Activated CD4-positive, alpha-beta T cell treated with anti-CD3 and anti-CD28 coated beads for 1 hour (primary cell): ENCODE measurements at places on chromosomes 4 and X.

DNA sequence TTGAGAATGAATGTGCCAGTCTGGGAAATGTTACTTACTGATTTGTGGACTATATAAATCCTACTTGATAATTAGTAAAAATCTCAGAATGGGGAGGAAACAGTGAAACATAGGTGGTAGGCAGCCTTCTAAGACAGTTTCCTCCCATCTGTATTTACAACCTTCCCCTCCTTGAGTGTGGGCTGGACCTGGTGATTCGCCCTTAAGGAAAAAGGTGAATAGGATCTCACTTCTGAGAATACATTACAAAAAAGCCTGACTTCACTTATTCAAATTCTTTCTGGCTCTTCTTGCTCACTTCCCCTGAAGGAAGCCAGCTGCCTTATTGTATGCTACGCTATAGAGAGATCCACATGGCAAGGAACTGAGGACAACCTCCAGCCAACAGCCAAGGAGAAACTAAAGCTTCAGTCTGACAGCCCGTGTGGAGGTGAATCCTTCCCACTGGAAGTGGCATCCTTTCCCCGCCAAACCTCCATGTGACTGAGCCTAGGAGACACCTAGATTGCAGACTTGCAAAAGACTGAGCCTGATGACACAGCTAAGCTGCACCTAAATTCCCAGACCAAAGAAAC is 585.0 kb downstream of the STPG2 start:
- no peak for DNase-seq

DNA sequence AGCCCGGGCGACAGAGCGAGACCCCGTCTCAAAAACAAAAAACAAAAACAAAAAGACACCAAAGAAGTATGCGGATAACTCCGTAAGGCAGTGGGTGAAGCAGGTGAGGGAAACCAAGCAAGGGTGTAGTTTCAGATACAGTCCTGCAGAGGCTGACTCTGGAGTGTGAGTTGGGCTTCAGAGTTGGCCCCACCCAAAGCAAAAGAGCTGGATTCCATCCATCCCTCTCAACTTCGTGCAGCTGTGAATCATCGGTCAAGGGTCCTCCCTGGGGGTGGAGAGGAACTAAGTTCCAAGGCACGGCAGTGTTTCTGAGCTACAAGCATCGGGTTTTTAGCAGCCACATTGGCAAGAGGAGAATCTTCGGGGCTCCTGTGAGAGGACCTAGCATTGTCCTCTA is 43.9 kb upstream of the FAM9A start:
- no peak for DNase-seq

DNA sequence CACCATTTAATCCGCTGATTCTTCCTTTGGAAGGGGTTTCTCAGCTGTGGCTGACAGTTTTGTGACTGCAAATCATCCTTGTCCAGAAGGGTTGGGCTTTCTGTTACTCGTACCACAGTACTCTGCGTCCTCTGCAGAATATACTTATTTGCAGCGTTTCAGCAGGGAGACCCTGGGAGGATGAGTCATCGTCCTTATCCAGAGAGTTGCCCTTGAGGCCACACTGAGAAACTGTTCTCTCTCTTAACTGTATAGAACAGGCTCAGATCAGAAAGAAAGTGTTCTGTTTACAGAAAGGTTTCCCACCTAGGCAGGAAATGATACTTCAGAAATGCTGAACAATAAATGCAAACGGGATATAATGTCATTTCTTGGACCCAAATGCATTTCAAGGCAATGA is 47.8 kb upstream of the DDX53 start:
- DNase-seq: no peak

DNA sequence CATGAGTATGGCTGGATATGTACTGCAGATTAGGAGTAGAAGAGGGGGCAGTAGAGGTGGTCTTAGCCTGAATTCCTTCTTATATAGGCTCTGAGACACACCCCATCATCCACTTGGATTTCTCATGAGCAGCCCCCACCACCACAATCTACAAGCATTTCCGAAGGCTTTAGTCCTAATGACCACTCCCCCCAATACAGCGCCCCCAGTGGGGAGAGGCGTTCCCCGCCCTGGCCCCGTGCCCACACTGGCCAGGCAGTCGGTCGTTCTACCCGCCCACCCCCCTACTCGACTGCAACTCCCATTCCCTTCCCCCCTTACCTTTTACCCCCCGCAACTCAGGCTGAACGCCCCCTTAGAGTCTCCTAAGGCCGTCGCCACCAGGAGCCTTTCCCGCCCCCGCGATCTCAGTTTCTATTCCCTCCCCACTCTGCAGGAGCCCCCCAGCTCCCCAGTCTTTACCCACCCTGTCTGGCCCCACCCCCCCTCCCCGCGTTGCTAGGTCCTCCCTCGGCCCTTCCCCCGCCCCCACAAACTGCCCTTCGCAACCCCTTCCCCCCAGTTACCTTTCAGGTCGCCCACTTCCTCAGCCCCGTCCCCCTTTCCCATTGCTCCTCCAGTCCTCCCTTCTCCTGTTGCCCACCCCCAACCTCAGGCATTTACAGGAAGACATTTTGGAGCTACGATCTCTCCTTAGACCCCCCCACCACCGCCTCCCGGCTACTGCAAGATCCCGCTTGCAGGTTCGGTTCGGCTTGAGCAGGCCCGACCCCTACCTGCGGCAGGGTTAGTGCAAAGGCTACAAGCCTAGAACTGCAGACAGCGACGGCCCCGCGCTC is 468 bp downstream of the ZMYM3 start:
- DNase-seq: no peak

DNA sequence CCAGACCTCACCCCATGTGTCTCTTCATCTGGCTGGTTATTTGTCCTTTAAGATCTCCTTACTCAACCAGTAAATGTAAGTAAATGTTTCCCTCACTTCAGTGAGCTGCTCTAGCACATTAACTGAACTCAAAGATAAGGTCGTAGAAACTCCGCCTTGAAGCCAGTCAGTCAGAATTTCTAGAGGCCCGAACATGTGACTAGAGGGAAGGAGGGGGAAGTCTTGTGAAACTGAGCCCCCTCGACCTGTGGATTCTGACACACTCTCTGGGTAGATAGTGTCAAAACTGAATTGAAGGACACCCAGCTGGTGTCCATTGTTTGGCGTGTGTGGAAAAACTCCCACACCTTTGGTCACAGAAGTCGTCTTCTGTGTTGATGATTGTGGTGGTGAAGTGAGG is 933.9 kb downstream of the ADGRL3 start:
- no peak for DNase-seq

DNA sequence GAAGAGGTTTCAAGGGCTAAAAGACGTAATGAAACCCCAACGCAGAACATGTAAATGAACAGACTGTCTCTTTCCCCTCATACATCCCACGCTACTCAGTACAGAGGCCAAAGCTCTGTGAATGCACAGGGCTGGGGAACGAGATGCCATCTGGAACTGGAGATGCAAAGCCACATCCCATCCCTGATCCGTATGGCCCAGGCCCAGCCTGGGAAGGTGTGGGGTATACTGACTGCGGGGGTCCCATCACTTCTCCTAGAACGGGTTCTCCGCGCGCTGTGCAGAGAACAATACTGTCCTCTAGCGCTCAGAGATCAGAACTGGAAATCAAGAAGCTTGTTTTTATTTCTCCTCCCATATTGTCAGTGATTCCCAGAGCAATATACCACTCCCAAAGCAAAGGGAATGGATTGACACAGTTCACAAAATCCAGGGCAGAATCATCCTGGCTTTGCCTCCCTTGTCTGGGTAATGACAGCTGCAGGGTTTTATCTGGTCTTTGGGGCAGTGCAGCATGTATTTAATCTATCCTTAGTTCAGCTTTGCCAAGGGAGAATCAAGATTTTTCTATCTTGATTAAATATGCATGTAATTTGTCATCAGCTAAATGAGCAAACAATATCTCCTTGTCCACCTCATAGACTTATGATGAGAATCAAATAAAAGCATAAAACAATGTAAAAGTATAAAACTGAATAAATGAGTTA is 47.3 kb upstream of the TLR3 start:
- DNase-seq: no peak

DNA sequence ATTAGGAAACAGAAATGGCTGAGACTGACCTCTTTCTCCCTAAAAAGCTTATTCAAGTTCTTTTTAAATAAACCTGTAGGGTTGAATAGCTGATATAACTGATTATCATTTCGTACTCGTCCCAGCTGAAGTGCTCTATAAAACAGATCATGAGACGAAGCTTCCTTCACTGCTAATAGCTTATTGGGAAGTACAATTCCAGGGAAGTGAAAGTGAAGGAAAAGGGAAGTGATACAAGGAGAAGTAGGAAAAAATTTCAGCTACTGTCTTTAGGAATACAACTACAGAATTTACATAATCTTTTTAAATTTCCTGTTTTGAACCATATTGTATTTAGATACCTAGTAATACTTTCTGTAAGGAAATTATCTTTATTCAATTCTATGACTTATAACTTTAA is 103.0 kb downstream of the SNCA start:
- no peak for DNase-seq

DNA sequence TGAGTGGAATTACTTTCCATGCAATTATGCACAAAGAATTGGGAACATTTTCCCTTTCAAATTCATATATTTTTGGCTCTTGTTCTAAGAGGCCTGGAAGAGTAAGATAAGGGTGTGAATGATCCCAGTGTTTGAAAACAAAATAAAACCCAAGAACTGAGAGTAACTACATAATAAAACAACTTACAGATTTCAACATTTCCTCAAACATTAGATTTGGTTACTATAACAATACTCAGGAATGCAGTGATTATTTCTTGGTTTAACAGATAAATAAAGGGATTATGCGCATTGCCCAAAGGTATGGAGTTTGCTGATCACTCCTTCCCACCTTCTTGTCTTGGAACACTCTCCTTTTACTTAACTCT is 292.5 kb downstream of the CAMK2D start:
- DNase-seq: no peak

GRCh38 chr4:46444318-46445000 is 54.5 kb upstream of the GABRA2 start:
- DNase-seq: no peak

DNA sequence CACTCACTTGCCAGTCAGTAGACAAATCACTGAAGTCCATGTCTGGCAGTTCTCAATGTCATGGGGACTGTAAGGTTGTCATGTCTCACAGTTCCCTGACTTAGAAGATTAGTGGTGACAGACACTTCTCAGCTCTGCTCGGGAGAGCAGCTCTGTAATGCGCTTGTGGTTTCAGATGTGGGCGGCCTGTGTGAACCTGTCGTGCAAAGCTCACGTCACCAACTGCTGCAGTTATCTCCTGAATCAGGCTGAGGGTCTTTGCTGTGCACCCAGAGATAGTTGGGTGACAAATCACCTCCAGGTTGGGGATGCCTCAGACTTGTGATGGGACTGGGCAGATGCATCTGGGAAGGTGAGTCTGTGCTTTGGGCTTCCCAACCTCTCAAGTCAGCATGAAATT is at the start of gene IL9R:
Gene IL9R, plus strand, starts transcription at position 261 of the 400 bp plus-strand sequence. Its CDS starts 64 bp downstream, at position 325.
- no peak for DNase-seq

- no peak for DNase-seq
Measured at GRCh38 chr4:70704931-70705182, 16.5 kb downstream of the UTP3 start.

GRCh38 chr4:110514889-110515479 is 39.0 kb downstream of the ENPEP start:
- DNase-seq: no peak

GRCh38 chr4:126777649-126778048 is 855.1 kb upstream of the INTU start:
- DNase-seq: no peak

- no peak for DNase-seq
Measured at GRCh38 chr4:169810325-169811323, 52.9 kb upstream of the HPF1 start.

- DNase-seq: no peak
Measured at GRCh38 chr4:182155806-182156205, 87.4 kb upstream of the TENM3 start.

GRCh38 chr4:138616775-138617174 is 374.6 kb upstream of the SLC7A11 start:
- no peak for DNase-seq
